Left ventricle myocardium inferior (tissue), 1 donor: ENCODE measurements at places on chromosomes 1 and 21. TPM values are rescaled to one million over a fixed set of nuclear protein-coding genes. Genes with fewer than 3 reads are reported as not detected.

The SNX7 gene
- 15.8 TPM for total RNA-seq

The B4GALT2 gene
- 40.3 TPM for total RNA-seq

The FCRLA gene
- 0.11 TPM for total RNA-seq

The PBX1 gene
- 73.2 TPM for total RNA-seq

The CDKN2C gene
- total RNA-seq = 12.8 TPM

The ADAM30 gene
- total RNA-seq = not detected

The GBP4 gene
- total RNA-seq = 6.2 TPM

The RHBDL2 gene
- total RNA-seq = not detected
